ENCODE measurements at places on chromosomes 1 and 21. TPM values are rescaled to one million over a fixed set of nuclear protein-coding genes. Genes with fewer than 3 reads are reported as not detected.

DNA sequence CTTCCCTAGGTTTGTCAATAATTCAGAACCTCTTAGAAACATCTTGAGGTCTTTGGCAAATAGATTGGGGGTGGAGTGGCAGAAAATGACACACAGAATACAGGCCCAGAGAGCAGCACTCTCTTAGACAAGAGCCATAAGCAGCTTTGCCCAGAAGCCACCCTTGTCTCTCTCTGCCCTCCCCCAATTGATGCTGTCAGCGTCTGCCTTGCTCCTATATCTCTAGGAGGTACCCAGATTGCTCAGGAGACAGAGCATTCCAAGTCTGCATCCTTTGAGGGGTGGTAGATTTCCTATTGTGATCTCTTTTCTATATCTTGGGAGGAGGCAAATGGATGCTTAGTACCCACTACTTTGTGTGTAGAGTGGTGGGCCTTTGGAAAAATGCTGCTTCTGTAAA is 1.8 kb downstream of the RGL1 start:
- no peaks in the 10 kb centered on the region for H3K36me3 ChIP-seq
- H3K27me3 ChIP-seq = no peaks in the 10 kb centered on the region
- H3K4me3 ChIP-seq = no peak overlapping the region
- peaks cover 14% of the 10 kb centered on the region for H3K4me1 ChIP-seq
- H3K27ac ChIP-seq = no peak overlapping the region

- no peaks in the 10 kb centered on the region for H3K4me1 ChIP-seq
- H3K27me3 ChIP-seq = no peaks in the 10 kb centered on the region
- H3K4me3 ChIP-seq = no peak overlapping the region
- H3K36me3 ChIP-seq = no peaks in the 10 kb centered on the region
- H3K27ac ChIP-seq = no peak overlapping the region
- DNase-seq = no peak
Observed at GRCh38 chr1:197541411-197541810, 233.9 kb downstream of the DENND1B start.

DNA sequence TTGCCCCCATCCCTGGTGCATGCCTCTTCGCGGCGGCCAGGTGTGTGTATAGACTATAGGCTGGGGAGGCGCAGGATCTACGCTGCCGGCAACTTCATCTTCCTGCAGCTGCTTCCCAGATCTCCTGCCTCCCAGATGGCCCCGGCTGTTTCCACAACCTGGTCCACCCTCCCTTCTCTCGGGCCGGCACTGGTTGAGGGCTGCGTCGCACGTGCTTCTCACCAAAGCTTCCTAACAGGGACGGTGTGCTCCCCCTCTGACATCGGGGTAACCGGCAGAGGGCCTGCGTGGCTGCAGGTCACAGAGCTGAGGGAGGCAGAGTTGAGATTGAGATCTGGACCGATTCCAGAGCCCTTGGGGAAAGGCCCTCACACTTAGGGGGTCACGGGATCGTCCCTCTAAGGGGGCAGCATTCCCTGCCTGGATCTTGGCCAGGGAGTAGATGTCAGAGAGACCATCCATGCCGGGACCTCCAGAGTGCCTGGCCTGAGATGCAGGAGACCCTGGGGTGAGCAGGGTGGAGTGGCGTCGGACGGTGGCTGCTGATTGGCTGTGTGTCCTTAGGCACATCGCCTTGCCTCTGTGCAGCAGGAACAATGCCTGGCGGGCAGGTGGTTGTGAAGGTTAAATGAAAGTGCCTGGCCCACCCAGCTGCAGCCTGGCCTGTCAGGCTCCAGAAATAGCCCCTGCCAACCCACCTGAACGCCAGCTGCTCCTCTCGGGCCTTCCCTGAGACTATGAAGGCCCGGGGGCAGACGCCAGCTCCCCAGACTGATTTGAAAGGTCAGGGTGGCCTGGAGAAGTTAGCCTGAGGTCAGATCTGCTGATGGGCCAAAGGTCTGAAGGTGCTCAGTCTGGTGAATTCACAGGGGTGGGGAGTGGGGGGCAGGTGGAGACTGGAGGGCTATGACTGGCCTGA is 6.1 kb upstream of the MASP2 start:
- H3K36me3 ChIP-seq = peaks cover 2% of the 10 kb centered on the region
- no peak overlapping the region for H3K4me3 ChIP-seq
- no peak for DNase-seq
- no peaks in the 10 kb centered on the region for H3K4me1 ChIP-seq

DNA sequence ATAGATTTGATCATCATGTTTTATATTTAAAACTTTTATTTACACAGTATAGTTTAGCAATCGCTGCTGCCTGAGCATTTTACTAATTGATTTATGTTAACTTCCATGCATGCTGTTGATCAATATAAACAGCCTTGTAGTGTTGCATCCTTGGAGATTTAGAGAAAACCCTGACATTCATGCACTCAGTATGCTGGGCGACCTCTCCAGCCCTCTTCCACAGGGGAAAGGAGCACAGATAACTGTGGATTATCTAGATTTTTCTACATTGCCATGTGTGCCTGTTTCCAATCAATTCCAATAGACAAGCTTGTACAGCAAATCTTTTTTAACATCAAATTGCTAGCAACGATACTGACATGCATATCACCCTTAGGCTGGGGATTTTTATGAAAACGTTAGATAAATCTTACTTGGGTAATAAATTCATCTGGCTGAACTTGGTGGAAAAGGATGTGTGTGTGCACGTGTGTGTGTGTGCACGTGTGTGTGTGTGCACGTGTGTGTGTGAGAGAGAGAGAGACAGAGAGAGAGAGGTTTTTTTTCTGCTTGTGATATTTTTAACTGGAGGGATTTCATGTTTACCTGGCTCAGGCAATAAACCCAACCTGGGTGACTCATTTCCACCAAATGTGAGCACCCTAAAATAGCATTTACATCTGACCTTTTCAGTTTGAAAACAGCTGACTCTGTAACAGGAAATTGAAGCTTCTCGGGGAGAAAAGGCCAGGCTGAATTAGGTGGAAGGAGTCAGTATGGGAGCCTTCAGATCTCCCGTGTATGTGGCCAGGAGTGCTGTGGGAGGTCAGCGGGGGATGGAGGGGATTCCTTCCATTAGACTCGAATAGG is 339.8 kb downstream of the PRDM2 start:
- no peak overlapping the region for H3K4me3 ChIP-seq
- H3K36me3 ChIP-seq = no peaks in the 10 kb centered on the region
- no peak for DNase-seq

DNA sequence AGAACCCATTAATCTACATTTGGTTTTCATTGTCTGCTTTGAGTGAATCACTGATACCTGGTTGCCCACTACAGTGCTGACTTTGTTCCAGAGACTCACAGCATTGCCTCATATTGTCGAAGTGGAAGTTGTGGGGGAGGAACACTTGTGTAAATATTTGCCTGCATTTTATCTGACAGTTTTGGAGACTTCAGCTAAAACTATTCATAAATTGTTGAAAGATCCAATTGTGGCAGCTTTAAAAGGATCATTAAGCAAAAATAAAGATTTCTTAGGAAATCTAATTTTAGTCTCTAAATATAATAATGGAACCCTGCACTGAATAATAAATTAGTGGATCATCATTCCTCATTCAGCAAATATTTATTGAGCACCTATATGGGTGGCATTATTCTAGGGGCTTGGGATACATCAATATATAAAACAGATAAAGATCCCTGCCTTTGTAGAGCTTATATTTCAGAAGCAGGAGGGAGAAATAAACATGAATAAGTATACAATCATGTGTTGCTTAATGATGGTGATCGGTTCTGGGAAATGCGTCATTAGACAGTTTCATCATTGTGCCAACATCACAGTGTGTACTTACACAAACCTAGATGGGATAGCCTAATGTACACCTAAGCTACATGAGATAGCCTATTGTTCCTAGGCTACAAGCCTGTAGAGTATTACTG is 73.5 kb downstream of the OSBPL9 start:
- no peak for DNase-seq
- no peaks in the 10 kb centered on the region for H3K36me3 ChIP-seq
- no peak overlapping the region for H3K27ac ChIP-seq
- H3K4me3 ChIP-seq = no peak overlapping the region
- H3K4me1 ChIP-seq = peaks cover 14% of the 10 kb centered on the region
- H3K27me3 ChIP-seq = no peaks in the 10 kb centered on the region

GRCh38 chr1:222421380-222421779 is 126.5 kb downstream of the HHIPL2 start:
- H3K27ac ChIP-seq = no peak overlapping the region
- H3K4me1 ChIP-seq = no peaks in the 10 kb centered on the region
- no peaks in the 10 kb centered on the region for H3K36me3 ChIP-seq
- H3K27me3 ChIP-seq = peaks cover 7% of the 10 kb centered on the region
- no peak overlapping the region for H3K4me3 ChIP-seq

- H3K4me3 ChIP-seq = no peak overlapping the region
- DNase-seq = no peak
Observed at GRCh38 chr1:109615879-109616278, 3.5 kb downstream of the GNAT2 start.

DNA sequence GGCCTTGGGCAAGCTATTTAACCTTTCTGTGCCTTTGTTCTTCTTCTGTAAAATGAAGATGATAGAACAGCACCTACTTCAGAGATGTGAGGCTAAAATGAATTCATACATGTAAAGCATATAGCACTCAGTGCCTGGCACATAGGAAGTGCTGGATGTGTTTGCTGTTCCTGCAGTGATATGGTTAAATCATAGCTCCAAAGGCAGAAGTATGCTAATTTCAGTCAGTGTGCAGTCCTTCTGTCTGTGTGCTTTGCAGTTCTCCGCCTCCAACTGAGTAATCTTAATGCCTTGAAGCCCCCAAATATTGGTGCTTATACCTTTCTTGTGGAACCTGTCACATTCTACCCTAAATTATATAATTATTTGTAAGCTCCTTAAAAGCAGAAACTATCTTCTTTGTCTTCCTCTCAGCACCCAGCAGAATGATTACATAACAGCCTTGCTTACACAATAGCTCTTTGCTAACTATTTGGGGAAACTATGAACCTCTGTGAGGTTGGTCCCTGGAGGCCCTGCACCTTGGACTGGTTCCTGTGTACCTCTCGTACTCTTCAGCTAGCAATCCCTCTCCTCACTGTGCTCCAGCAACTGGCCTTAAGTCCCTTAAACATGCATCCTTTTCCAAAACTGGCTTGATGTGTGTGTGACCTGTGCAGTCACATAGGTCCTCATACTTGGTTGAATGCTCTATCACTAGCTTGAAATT is 57.0 kb upstream of the CACYBP start:
- no peaks in the 10 kb centered on the region for H3K27me3 ChIP-seq
- no peak for DNase-seq
- no peak overlapping the region for H3K4me3 ChIP-seq
- H3K27ac ChIP-seq = no peak overlapping the region
- no peaks in the 10 kb centered on the region for H3K4me1 ChIP-seq
- no peaks in the 10 kb centered on the region for H3K36me3 ChIP-seq

GRCh38 chr21:19523746-19524145 is 1120.2 kb upstream of the TMPRSS15 start:
- H3K4me1 ChIP-seq = no peaks in the 10 kb centered on the region
- no peak overlapping the region for H3K27ac ChIP-seq
- no peaks in the 10 kb centered on the region for H3K36me3 ChIP-seq
- DNase-seq = no peak
- H3K27me3 ChIP-seq = no peaks in the 10 kb centered on the region

- no peak for DNase-seq
- H3K27me3 ChIP-seq = no peaks in the 10 kb centered on the region
- H3K4me3 ChIP-seq = no peak overlapping the region
- no peaks in the 10 kb centered on the region for H3K36me3 ChIP-seq
- peaks cover 13% of the 10 kb centered on the region for H3K4me1 ChIP-seq
Observed at GRCh38 chr1:15329104-15329820, 80.4 kb upstream of the EFHD2 start.

Gene GBP2
- 0.98 TPM for total RNA-seq

Gene NHLH1
- total RNA-seq = 0.12 TPM

Gene SLC6A9
- 12.8 TPM for total RNA-seq

Gene EVI5
- 21.8 TPM for total RNA-seq
